Activated CD8-positive, alpha-beta memory T cell treated with anti-CD3 and anti-CD28 coated beads, Interleukin-2, amount 10 ng/mL, durations not matched to agents 7 days and 5 days (primary cell): ENCODE measurements at places on chromosomes 5 and 9. TPM values are rescaled to one million over a fixed set of nuclear protein-coding genes. Genes with fewer than 3 reads are reported as not detected.

- H3K36me3 ChIP-seq: no peaks in the 10 kb centered on the region
- H3K27me3 ChIP-seq: no peaks in the 10 kb centered on the region
- DNase-seq: no peak
- no peaks in the 10 kb centered on the region for H3K4me1 ChIP-seq
- no peak overlapping the region for H3K4me3 ChIP-seq
These were observed 466.1 kb downstream of the TLR4 start for GRCh38 chr9:118170032-118170955.

GRCh38 chr5:149552038-149552494, 827 bp upstream of the CSNK1A1 start:
- H3K4me3 ChIP-seq: peak overlapping the region; percentile 96
- no peaks in the 10 kb centered on the region for H3K27me3 ChIP-seq
- peak overlapping the region; percentile 98 for H3K27ac ChIP-seq
- peaks cover 33% of the 10 kb centered on the region for H3K36me3 ChIP-seq
- peaks cover 22% of the 10 kb centered on the region for H3K4me1 ChIP-seq
- DNase-seq: no peak

DNA sequence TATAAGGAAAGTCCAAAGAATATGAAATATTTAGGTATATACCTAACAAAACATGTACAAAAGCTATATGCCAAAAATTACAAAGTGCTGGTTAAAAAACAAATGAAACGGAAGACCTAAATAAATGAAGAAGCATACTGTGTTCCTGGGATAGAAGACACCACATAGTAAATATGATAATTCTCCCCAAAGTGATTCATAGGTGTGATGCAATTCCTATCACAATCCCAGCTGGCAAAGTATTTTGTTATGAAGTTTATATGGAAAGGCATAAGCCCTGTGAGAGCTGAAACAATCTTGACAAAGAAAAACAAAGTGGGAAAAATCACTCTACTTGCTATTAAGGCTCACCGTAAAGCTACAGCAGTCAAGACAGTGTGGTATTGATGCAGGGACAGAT, 2.6 kb upstream of the SMIM23 start:
- peaks cover 6% of the 10 kb centered on the region for H3K27me3 ChIP-seq
- no peak overlapping the region for H3K4me3 ChIP-seq
- no peak for DNase-seq
- H3K36me3 ChIP-seq: no peaks in the 10 kb centered on the region
- H3K27ac ChIP-seq: no peak overlapping the region
- H3K4me1 ChIP-seq: no peaks in the 10 kb centered on the region

GRCh38 chr9:104921067-104921741, 6.8 kb downstream of the ABCA1 start:
- no peaks in the 10 kb centered on the region for H3K36me3 ChIP-seq
- no peak for DNase-seq
- H3K4me3 ChIP-seq: no peak overlapping the region
- H3K27me3 ChIP-seq: peaks cover 29% of the 10 kb centered on the region
- peaks cover 4% of the 10 kb centered on the region for H3K4me1 ChIP-seq

DNA sequence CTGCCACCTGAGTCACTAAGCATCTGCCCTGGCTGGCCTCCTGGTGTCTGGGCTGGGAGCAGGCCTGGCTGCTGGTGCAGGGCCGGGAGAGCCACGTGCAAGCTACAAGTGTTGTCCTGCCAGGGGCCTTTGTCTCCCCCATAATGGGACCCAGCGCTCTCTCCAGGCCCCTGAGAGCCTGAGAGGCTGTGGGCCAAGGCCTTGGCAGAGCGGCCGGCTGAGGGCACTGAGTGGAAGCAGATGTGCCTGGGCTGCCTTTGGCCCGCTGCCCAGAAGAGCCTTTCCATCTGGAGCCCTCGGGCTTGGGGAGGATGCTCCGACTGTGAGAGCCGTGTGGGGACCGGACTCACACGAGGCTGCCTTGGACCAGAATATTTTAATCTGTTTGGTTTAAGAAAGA, 185.5 kb downstream of the RGS3 start:
- H3K36me3 ChIP-seq: no peaks in the 10 kb centered on the region
- no peaks in the 10 kb centered on the region for H3K4me1 ChIP-seq
- H3K27ac ChIP-seq: no peak overlapping the region
- no peak for DNase-seq

- no peak overlapping the region for H3K4me3 ChIP-seq
- H3K27ac ChIP-seq: no peak overlapping the region
- no peaks in the 10 kb centered on the region for H3K27me3 ChIP-seq
- DNase-seq: no peak
- H3K36me3 ChIP-seq: peaks cover 8% of the 10 kb centered on the region
These were observed 40.1 kb downstream of the DCAF10 start for GRCh38 chr9:37840560-37841194.

DNA sequence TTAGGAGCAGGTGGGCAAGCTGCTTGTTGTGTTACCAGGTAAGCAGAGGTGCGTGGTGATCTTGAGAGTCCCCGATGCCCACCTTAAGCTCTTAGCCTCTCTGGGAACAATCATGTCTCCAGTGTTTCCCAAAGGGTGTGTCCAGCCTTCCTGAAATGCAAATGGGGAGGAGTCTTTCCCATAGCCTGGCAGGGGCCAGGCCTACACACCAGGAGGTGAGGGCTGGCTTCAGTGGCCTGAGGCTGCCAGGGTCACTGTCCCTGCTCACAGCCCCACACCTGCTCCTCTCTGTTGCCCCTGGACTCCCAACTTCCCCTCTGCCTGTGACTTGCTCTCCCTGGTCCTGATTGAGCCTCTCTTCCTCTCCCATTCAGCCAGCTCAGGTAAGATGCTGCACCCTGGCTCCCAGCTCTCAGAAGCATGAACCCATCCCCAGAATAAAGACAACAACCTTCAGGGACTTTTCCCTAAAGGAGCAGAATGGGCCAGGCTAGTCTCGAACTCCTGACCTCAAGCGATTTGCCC, 65.7 kb upstream of the PHYKPL start:
- no peak for DNase-seq
- H3K4me3 ChIP-seq: no peak overlapping the region
- no peak overlapping the region for H3K27ac ChIP-seq
- no peaks in the 10 kb centered on the region for H3K4me1 ChIP-seq
- H3K27me3 ChIP-seq: peaks cover 2% of the 10 kb centered on the region
- H3K36me3 ChIP-seq: no peaks in the 10 kb centered on the region

DNA sequence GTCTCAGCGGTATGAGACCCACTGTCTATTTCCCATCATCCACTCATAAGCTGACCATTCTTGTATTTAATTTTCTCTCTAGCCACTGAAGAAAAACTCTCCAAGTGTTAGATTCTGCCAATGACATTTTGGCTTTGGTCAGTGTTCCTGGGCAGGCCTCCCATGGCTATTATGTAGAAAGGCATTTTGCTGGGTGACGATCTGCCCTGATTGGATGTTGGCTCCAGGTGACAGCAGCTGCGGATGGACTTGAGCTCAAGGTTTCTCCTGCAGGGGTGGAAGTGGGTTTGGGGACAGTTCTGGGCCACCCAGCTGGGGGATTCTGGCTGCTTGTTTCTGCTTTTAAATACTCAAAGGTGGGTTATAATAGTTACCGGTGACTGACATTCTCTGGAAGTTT, 31.6 kb downstream of the ACSL6 start:
- H3K4me1 ChIP-seq: peaks cover 36% of the 10 kb centered on the region
- peaks cover 2% of the 10 kb centered on the region for H3K27me3 ChIP-seq
- no peaks in the 10 kb centered on the region for H3K36me3 ChIP-seq
- no peak overlapping the region for H3K4me3 ChIP-seq

- H3K36me3 ChIP-seq: no peaks in the 10 kb centered on the region
- no peak overlapping the region for H3K27ac ChIP-seq
- H3K27me3 ChIP-seq: peaks cover 9% of the 10 kb centered on the region
- no peak for DNase-seq
These were observed 24.7 kb upstream of the RNU6ATAC start for GRCh38 chr9:134189145-134189469.

- H3K4me3 ChIP-seq: no peak overlapping the region
- H3K4me1 ChIP-seq: no peaks in the 10 kb centered on the region
- H3K27me3 ChIP-seq: peaks cover 16% of the 10 kb centered on the region
- no peak overlapping the region for H3K27ac ChIP-seq
- peak; percentile 49 for DNase-seq
- no peaks in the 10 kb centered on the region for H3K36me3 ChIP-seq
These were observed 11.4 kb upstream of the DAB2IP start for GRCh38 chr9:121640076-121640475.

- H3K4me3 ChIP-seq: no peak overlapping the region
- no peaks in the 10 kb centered on the region for H3K4me1 ChIP-seq
- no peaks in the 10 kb centered on the region for H3K36me3 ChIP-seq
These were observed 182.2 kb upstream of the ISL1 start for GRCh38 chr5:51201024-51201423.

DNA sequence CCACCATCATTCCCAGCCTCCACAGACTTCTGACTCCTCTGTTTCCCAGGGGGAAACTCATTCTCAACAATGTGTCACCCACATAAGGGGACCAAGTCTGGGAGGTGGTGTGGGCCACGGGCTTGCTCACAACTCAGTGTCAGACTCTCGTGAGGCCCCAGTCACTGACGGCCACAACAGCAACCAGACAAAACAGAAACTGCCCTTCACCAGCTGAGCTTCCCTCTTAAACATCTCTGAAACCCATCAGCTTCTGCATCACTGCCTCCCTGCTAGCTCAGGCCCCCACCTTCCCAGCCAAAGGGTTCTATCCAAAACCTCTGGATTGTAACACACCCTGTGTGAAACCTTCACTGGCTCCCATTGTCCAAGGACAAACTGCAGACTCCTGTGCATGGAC, 273.4 kb downstream of the CDK5RAP2 start:
- H3K27me3 ChIP-seq: peaks cover 6% of the 10 kb centered on the region
- no peak for DNase-seq
- no peaks in the 10 kb centered on the region for H3K4me1 ChIP-seq
- no peak overlapping the region for H3K27ac ChIP-seq

DNA sequence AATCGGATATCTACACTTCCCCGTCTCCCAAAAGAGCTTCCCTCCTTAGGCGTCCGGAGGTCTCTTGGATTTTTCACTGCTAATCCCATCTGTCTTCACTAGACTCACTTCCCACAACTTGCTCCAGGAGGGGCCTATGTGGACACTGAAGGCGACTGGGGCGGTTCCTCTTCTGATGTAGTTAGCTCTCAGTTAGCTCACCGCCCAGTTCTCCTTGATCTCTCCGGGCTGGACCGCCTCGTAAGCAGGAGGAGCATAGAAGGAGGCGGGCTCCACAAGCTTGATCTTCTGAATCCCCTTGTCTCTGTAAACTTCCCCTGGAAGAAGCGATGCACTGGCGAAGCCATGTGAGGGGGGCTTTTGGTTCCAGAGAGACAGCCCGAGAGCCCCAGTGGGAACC, 112.0 kb upstream of the SELENOP start:
- H3K36me3 ChIP-seq: no peaks in the 10 kb centered on the region
- no peaks in the 10 kb centered on the region for H3K4me1 ChIP-seq
- H3K4me3 ChIP-seq: no peak overlapping the region
- H3K27ac ChIP-seq: no peak overlapping the region
- no peaks in the 10 kb centered on the region for H3K27me3 ChIP-seq

- peaks cover 2% of the 10 kb centered on the region for H3K4me1 ChIP-seq
- H3K4me3 ChIP-seq: no peak overlapping the region
- no peak overlapping the region for H3K27ac ChIP-seq
- H3K27me3 ChIP-seq: no peaks in the 10 kb centered on the region
- H3K36me3 ChIP-seq: no peaks in the 10 kb centered on the region
These were observed 40.5 kb upstream of the CTSL start for GRCh38 chr9:87685441-87685840.

DNA sequence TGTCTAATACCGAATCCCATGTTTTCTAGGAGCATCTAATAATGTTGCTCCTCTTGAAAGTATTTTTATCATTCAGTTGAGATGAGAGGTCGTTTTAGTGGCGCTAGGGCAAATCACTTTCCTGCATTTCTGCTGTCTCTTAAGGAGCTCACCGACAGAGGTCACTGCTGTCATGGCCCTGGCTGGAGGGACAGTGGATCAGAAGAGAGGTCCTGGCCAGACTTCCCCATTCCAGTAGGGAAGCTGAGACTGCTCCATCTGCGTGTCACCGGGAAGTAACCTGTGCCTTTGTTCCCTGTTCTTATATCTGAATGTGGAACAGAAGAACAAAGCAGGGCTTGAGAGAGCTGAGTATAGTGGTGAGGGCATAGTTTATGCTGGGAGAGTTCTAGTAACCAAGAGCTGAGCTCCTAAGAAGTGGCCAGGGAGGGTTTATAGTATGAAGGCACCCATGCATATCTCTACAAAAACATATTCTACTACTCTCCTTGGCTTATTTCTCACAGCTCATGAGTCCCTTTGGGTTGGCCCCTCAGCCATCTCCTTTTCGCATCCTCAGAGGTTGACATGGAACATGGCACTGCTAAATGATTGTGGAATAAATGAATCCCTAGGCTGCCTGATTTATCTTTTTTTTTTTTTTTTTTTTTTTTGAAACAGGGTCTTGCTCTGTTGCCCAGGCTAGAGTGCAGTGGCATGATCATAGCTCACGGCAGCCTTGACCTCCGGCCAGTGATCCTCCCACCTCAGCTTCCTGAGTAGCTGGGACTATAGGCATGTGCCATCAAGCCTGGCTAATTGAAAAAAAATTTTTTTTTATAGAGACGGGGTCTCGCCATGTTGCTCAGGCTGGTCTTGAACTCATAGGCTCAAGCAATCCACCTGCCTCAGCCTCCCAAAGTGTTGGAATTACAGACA, 27.2 kb downstream of the ATP6V0E1 start:
- peaks cover 10% of the 10 kb centered on the region for H3K36me3 ChIP-seq
- no peaks in the 10 kb centered on the region for H3K27me3 ChIP-seq
- no peak overlapping the region for H3K27ac ChIP-seq
- no peak for DNase-seq
- H3K4me1 ChIP-seq: peaks cover 17% of the 10 kb centered on the region

DNA sequence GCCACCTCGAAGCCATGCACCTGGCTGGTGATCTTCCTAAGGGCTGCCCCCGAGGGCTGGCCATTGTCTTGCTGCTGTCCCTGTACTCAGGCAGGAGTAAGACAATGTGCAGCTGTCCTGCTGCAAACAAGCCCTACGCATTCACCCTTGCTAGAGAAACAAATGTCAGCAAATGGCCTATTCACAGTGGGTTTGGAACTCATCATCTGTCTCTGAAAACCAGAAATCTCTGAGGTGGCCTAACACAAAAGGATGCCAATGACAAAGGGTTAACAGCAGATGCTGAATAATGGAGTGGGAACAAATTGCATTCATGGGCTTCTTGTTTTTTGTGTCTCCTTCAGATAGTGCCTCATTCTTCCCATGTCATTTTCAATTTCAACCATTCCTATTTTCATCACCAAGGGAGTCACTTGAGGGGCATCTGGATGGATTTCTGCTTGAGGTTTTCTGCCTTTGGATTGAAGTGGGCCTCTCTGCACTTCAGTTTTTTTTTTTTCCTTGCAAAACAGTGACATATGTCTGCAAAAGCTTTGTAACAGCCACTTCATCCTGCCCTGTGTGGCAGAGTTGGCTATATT, 261.6 kb upstream of the VLDLR start:
- no peaks in the 10 kb centered on the region for H3K36me3 ChIP-seq
- H3K4me1 ChIP-seq: no peaks in the 10 kb centered on the region
- peaks cover 5% of the 10 kb centered on the region for H3K27me3 ChIP-seq

KIF2A gene
- 194 TPM for total RNA-seq

UTP15 gene
- 25.9 TPM for total RNA-seq

DNM1 gene
- 0.40 TPM for total RNA-seq

PCDHGC3 gene
- not detected for total RNA-seq

ANGPTL2 gene
- not detected for total RNA-seq

MARCHF11 gene
- not detected for total RNA-seq

GDNF gene
- not detected for total RNA-seq

WDR41 gene
- 35.7 TPM for total RNA-seq
